ENCODE measurements at places on chromosomes 1 and 21. TPM values are rescaled to one million over a fixed set of nuclear protein-coding genes. Genes with fewer than 3 reads are reported as not detected.

DNA sequence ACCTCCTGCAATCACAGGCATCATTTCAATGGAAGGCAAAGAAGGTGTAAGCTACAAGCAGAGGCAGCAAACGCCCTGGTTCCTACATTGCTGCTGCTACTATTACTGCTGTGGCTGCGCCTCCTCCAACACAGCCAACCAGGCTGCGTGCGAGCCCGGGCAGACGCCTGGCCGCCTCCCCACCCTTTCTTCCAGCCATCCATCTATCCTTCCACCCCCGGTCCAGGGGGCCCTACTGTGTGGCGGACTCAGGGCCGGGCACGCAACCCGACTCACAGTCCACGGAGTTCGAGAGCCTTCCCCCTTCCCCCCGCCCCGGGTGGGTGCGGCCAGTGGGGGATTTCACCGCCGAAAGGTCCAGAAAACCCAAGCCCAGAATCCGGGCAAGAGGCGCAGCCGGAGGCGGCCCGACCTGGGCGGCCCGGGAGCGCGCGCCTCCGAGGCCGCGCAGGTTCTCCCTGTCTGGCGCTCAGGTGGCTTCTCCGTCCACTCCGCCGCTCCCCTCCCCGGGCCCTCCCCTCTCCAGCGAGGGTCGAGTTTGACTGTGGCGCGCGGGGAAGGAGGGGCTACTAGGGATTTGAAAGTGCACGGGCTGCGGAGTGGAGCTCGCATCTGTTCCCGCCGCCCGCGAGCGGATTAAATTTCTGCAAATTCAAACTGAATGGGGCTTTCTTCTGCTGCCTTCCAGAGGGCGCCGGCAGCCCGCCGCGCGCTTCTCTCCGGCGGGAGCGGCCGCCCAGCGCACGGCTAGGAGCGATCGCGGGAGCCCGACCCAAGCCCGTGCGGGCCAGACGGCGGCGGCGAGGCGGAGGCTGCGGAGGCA is at the start of gene HUNK:
Gene HUNK (plus strand): TSS at position 569 of the 823 bp plus-strand sequence. CDS start 655 bp downstream, outside the sequence.
- peak; percentile 24 for DNase-seq

GRCh38 chr1:81135524-81135923 is 665.2 kb upstream of the ADGRL2 start:
- no peak for DNase-seq

Gene OR2AK2
- not detected for total RNA-seq

Gene ILDR2
- total RNA-seq: 1.0 TPM

GRCh38 chr1:44924835-44925464 is 61.4 kb downstream of the EIF2B3 start:
- DNase-seq: peak; percentile 88

Measured in dermis blood vessel endothelial cell (primary cell).